ENCODE measurements at places on chromosomes 2 and 18. TPM values are rescaled to one million over a fixed set of nuclear protein-coding genes. Genes with fewer than 3 reads are reported as not detected.
A peak's percentile ranks its signal among the peaks of the same experiment; 100 is the strongest.

Gene CYTIP
- total RNA-seq, result 1.6 TPM

Gene OSBPL1A
- 113 TPM for total RNA-seq

Gene DSEL
- total RNA-seq, result 10.4 TPM

Gene TMEM17
- 3.4 TPM for total RNA-seq

Gene IAH1
- 53.6 TPM for total RNA-seq

Gene DUSP28
- total RNA-seq, result 5.3 TPM

GRCh38 chr2:241391892-241392665 is 36.0 kb downstream of the FARP2 start:
- no peak overlapping the region for H3K4me3 ChIP-seq
- H3K27ac ChIP-seq, result no peak overlapping the region
- no peak for ATAC-seq
- H3K36me3 ChIP-seq, result peaks cover 27% of the 10 kb centered on the region
- no peaks in the 10 kb centered on the region for H3K4me1 ChIP-seq

- H3K27me3 ChIP-seq, result no peaks in the 10 kb centered on the region
- no peak overlapping the region for H3K4me3 ChIP-seq
- H3K27ac ChIP-seq, result no peak overlapping the region
- no peaks in the 10 kb centered on the region for H3K36me3 ChIP-seq
These were observed 51.4 kb downstream of the TMEM178A start for GRCh38 chr2:39717067-39717466.

- H3K36me3 ChIP-seq, result no peaks in the 10 kb centered on the region
- no peak overlapping the region for H3K4me3 ChIP-seq
- no peak overlapping the region for H3K27ac ChIP-seq
- no peaks in the 10 kb centered on the region for H3K27me3 ChIP-seq
- H3K4me1 ChIP-seq, result no peaks in the 10 kb centered on the region
- ATAC-seq, result no peak
These were observed 202.1 kb upstream of the HS6ST1 start for GRCh38 chr2:128520791-128521190.

- no peak overlapping the region for H3K4me3 ChIP-seq
- peaks cover 6% of the 10 kb centered on the region for H3K4me1 ChIP-seq
- no peak for ATAC-seq
- peak overlapping the region; percentile 33 for H3K27ac ChIP-seq
These were observed 92.0 kb downstream of the USP40 start for GRCh38 chr2:233474308-233475160.

DNA sequence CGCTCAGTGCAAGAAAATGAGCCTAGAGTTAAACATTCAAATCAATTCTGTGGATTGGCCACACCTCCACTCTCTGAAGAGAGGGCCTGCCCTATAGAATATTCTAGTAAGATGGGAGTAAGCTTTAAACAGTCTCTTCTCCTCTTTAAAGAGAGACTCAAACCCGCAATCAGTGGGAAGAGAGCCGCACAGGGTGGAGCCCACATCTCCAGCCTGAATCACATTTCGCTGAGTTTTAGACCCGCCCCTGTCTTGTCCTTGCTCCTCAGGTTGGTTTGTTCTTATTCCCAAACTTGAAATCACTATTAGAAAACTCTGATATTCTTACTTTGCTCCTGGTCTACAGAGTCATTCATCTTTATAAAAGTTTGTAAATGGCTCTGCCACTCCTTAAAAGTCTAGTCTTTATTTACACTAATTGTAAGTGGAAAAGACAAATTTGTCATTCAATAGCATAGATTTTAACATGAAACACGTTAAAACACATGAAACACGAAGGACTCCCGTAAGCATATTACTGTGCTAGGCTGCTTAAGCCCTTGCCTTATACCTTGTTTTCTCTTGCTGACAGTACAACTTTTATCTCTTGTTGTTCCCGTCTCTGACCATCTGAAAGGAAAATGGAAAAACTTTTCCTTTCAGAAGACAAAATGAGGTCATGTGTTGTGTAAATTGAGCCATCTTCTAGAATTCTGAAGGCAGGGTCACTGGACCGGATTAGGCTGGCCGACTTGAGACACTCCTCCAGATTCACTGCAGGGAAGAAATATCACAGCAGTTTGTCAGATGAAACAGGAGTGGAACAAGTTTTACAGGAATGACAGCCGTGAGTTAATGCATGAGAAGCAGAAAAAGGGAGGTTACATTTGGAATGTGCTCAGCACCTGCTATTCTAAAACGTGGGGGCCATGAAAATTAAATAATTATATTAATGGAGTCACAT is 5.6 kb downstream of the DSC1 start:
- H3K27me3 ChIP-seq, result no peaks in the 10 kb centered on the region
- no peaks in the 10 kb centered on the region for H3K4me1 ChIP-seq
- no peak for ATAC-seq
- H3K36me3 ChIP-seq, result no peaks in the 10 kb centered on the region
- no peak overlapping the region for H3K4me3 ChIP-seq
- H3K27ac ChIP-seq, result no peak overlapping the region

DNA sequence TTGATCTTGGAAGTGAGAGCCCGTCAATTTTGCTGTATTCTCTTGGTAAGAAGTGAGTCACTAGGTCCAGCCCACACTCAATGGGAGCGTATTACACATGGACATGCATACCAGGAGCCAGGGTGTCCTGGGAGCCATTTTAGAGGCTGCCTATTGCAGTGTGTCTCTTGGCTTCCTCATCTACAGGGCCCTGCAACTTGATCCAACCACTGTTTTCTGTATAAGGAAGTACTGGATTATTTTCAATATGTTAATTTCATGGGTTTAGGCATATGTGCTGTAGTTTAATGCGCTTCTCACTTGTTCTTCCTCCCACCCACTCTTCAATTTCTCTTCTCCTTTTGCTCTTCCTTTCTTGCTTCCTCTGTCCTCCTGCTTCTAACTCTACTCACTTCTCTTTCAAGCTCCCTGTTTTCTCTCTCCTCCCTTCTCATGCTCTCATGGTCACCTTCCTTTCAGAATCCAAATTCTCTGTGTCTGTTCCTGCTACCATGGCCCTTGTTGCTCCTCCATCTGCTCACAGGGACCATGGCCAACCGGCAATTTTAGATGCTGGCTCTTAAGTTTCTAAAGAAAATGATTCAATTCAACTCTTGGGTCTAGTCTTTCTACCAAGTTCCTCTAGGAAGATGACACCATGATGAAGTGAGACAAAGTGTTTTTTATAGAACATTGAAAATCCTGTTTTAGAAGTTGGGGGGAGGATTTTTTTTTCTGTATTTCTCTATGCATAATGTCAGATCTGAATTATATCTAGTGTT is 152.0 kb upstream of the ZEB2 start:
- no peaks in the 10 kb centered on the region for H3K36me3 ChIP-seq
- no peaks in the 10 kb centered on the region for H3K27me3 ChIP-seq
- H3K4me1 ChIP-seq, result no peaks in the 10 kb centered on the region
- ATAC-seq, result no peak
- no peak overlapping the region for H3K4me3 ChIP-seq

- ATAC-seq, result no peak
- H3K27me3 ChIP-seq, result peaks cover 33% of the 10 kb centered on the region
- peaks cover 3% of the 10 kb centered on the region for H3K4me1 ChIP-seq
- no peaks in the 10 kb centered on the region for H3K36me3 ChIP-seq
- H3K4me3 ChIP-seq, result no peak overlapping the region
These were observed 30.6 kb upstream of the SLC66A3 start for GRCh38 chr2:11124760-11125068.

- peaks cover 4% of the 10 kb centered on the region for H3K27me3 ChIP-seq
- H3K4me3 ChIP-seq, result no peak overlapping the region
- no peaks in the 10 kb centered on the region for H3K36me3 ChIP-seq
These were observed 124.0 kb downstream of the GATA6 start for GRCh38 chr18:22293417-22293816.

DNA sequence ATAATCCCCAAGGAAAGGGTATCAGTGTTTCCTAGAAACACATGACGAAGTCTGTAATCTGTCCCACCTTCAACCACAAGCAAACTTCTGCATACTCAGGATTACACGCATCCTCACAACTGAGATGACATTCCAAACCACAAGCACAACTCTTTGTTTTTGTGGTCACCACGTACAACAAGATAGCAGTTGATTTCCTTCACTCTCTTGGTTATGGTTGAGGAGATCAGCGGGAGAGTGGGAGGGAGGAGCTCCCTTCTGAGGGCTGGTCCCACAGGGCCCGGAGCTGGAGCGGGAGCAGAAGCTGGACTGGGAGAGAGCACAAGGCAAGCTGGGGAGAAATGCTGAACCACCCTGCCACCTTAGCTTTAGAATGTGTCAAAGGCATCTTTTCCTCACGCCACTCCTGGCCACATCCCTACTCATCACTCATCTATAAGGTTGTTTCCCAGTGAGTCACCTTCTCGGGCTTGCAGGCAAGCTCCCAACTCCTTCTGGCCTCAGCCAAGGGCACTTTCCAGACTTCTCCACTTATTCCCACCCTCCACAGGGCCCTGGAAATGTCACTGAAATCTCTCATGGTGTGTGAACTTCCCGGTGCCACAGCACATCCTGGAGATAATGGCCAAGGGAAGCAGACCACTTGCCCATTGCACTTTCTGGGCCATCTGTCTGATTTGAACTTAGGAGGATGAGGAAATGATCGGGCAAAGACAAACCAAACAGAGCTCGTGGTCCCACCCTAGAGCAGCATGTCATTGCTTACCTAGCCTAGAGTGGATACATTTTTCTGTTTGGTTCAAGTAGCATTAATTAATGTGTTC is 98.9 kb upstream of the LGALSL start:
- no peak overlapping the region for H3K4me3 ChIP-seq
- no peaks in the 10 kb centered on the region for H3K4me1 ChIP-seq
- H3K27ac ChIP-seq, result no peak overlapping the region
- ATAC-seq, result no peak
- no peaks in the 10 kb centered on the region for H3K27me3 ChIP-seq
- H3K36me3 ChIP-seq, result no peaks in the 10 kb centered on the region

GRCh38 chr18:9927392-9928063 is 13.7 kb downstream of the VAPA start:
- peaks cover 96% of the 10 kb centered on the region for H3K4me1 ChIP-seq
- no peaks in the 10 kb centered on the region for H3K27me3 ChIP-seq
- H3K4me3 ChIP-seq, result no peak overlapping the region
- H3K27ac ChIP-seq, result no peak overlapping the region
- ATAC-seq, result no peak

- H3K27ac ChIP-seq, result no peak overlapping the region
- no peaks in the 10 kb centered on the region for H3K4me1 ChIP-seq
- peak; percentile 25 for ATAC-seq
- H3K4me3 ChIP-seq, result no peak overlapping the region
- no peaks in the 10 kb centered on the region for H3K36me3 ChIP-seq
These were observed 73.0 kb upstream of the KCTD1 start for GRCh38 chr18:26621161-26622026.

DNA sequence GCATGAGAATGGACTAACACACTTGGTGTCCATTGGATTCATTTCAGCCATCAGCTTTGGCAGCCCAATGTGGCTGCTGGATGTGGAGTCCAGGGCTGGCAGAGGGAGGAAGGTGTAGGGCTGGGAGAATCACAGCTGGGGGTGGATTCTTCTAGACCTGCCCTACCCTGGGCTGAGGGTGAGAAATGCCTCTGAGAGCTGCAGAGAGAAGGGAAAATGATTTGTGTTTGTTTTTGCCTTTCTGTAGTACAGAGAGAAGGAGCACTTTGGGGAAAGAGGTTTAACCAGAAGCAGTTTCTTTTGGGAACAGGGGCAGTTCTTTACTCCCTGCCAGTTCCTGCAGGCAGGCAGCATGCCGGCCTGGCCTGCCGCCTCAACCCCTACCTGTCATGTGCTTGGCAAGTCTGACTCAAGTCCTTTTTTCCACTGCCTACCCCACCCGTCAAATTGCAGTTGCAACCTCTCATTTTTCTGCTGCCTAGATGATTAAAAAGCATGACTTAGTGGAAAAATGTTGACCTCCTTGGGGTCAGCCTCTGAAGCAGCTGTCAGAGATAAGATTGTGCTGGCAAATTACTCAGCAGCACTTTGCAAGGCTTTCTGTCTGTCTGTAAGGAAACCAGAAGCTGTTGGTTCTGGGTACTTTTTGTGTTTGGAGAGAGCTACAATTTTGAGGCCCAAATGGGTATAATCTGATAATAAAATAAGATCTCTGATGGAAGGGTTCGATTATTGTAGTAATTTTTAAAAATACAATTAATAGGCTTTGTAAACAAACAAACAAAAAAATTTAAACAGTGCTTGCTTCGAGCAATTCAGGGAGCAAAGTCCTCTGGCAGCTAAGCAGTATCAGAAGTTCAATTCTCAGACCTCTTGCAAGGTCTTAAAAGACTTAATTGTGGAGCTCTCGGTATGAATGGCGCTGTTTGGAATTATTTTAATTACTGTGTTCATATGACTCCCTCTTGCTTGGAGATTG is 21.7 kb downstream of the LBH start:
- ATAC-seq, result peak; percentile 73
- peaks cover 39% of the 10 kb centered on the region for H3K4me1 ChIP-seq
- peaks cover 19% of the 10 kb centered on the region for H3K36me3 ChIP-seq
- H3K27me3 ChIP-seq, result no peaks in the 10 kb centered on the region

- no peak overlapping the region for H3K4me3 ChIP-seq
- H3K4me1 ChIP-seq, result no peaks in the 10 kb centered on the region
- H3K27ac ChIP-seq, result no peak overlapping the region
- ATAC-seq, result no peak
- no peaks in the 10 kb centered on the region for H3K27me3 ChIP-seq
These were observed 73.0 kb downstream of the ACTR3 start for GRCh38 chr2:113962692-113963480.

- H3K36me3 ChIP-seq, result no peaks in the 10 kb centered on the region
- peaks cover 27% of the 10 kb centered on the region for H3K27me3 ChIP-seq
- H3K4me1 ChIP-seq, result peaks cover 4% of the 10 kb centered on the region
- no peak overlapping the region for H3K4me3 ChIP-seq
- no peak for ATAC-seq
These were observed 76.9 kb downstream of the TWIST2 start for GRCh38 chr2:238924796-238925195.

All from gastroesophageal sphincter (tissue), 4 donors.